Stimulated activated CD8-positive, alpha-beta memory T cell treated with anti-CD3 and anti-CD28 coated beads, Interleukin-15, amount 100 ng/mL, for 24 hours (primary cell): ENCODE measurements at places on chromosomes 2 and 18.

- no peak for DNase-seq
Measured at GRCh38 chr18:74368901-74369705, 53.5 kb downstream of the C18orf63 start.

DNA sequence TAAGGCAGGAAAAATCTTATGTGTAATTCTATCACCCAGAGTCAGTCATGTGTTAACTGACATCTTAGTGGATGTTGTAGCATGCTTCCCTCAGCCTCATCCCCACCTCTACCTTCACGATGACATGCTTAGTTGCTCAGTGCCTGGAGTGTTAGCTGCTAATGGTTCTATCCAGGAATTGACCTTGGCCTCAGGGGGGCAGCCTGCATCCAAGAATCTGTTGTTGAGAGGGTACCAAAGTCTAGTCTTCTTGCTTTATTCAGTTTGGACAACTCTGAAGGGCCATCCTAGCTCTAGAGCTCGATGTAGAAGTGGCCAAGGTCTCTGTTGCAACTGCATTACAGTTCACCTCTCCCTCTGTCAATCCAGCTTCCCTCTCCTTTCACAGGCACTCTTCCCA, 61.2 kb downstream of the ACYP2 start:
- no peak for DNase-seq

- DNase-seq = no peak
Measured at GRCh38 chr2:100976645-100977391, 25.3 kb upstream of the RPL31 start.

DNA sequence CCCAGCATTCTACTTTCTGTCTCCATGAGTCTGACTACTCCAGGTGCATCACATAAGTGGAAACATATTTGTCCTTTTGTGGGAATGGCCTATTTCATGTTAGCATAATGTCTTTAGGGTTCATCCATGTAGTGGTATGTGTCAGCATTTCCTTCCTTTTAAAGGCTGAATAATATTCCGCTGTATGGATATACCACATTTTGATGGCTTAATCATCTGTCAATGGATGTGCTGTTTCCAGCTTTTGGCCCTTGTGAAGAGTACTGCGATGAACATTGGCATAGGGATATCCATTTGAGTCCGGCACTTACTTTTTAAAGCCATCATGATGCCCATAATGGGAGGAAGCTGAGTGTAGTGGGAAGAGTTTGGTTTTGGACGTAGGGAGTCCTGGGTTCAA, 6.4 kb upstream of the ITGB6 start:
- no peak for DNase-seq

DNA sequence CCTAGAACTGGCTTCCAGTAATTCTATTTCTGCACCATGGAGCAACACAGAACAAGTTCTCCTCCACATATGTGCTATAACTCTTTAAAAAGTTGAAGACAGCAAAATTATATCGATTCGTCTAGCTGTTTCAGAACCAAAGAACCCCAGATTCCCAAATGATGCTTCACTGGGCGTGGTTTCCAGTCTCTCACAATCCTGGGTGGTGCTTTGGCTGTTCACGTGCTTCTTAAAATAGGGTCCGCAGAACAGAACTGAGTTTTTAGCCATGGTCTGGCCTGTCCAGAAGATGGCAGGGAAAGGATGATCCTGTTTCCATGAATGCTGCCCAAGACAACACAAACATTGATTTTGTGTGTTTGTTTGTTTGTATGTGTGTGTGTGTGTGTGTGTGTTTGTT, 37.6 kb upstream of the PARD3B start:
- DNase-seq = no peak

DNA sequence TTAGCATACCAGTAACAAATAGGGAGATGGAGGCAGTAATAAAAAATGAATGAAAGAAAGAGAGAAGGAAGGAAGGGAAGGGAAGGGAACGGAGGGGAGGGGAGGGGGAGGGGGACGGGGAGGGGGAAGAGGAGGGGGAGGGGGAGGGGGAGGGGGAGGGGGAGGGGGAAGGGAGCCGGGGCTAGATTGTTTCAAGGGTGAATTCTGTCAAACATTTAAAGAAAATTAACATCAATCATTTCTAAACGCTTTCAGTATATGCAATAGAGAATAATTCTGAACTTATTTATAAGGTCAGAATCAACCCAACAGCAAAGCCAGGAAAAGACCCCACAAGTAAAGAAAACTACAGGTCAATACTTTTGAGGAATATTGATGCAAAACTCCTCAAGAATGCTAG, 858.8 kb upstream of the GYPC start:
- DNase-seq = no peak

- no peak for DNase-seq
Measured at GRCh38 chr2:128513961-128514283, 195.3 kb upstream of the HS6ST1 start.

DNA sequence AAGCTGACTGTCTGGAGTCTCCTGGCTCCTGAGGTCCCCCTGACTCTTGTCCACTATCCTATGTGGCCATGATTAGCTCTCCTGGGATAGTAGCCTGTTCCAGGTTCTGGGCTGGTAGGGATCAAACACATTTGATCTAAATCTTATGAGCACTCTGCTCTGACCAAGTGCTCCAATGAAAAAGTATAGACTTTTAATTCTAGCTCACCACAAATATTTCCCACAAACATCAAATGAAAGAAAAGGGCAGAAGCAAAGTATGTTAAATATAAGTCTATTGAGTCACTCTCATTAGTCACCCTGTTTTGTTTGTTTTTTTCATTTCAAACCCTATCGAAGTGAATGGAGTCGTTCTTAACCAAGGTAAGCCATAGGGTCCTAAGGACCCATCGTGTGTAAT, 39.7 kb upstream of the NEDD4L start:
- no peak for DNase-seq

DNA sequence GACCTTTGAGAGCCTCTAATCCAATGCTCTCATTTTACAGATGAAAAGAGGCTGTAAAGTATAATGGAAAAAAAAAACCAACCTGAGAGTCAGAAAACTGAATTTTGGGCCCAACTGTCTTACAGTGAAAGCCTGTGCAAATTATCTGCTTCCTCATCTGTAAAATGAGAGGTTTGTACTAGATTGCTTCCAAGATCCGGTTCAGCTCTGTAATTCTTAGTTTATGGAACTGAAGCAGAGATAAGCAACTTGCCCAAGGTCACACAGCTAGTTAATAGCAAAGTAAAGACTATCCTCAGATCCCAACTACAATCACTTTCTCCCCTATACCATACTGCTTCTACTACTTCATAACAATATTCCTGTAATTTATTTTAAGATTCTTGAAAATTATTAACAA, 6.3 kb downstream of the TLK1 start:
- DNase-seq = no peak

- DNase-seq = no peak
Measured at GRCh38 chr18:3798032-3798431, 348.1 kb downstream of the TGIF1 start.

DNA sequence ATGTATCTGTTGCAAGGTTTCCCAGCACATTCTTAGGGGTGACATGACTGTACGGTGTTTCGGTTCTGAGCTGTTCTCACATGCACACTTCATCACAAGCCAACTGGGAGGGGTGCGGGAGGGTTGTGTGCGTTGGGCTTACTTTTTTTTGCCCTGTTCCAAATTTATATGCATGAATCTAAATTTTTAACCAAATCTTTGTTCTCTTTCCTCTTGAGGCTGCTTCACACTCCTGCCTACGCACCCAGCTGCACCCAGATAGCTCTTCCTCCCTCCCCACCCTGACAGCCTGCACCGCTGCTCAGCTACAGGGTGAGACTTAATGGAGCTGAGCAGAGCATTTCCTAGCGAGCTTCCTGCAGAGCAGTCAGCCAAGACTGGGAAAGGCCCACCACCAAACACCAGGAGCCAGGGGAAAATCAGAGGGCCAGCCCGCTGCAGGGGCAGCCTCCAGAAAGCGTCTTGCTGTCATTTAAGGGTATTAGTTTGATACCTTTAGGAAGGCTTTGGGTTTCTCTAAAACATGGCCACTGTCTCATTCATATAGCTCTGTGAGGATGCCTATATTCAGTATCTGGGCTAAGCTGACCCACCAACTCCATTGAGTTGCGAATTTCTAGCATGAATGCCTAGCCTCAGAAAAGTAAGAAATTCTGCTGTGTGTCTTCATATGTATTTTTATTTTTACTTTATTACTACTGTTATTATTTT, 84.5 kb downstream of the POU3F3 start:
- no peak for DNase-seq

GRCh38 chr18:32851936-32852335, 79.1 kb upstream of the KLHL14 start:
- DNase-seq = no peak

GRCh38 chr18:68376926-68377325, 338.0 kb downstream of the TMX3 start:
- no peak for DNase-seq

GRCh38 chr2:238287737-238288649, at the start of gene PER2:
PER2 (minus strand) TSS chr2:238288610; CDS start chr2:238277936, 10,674 bp downstream.
- DNase-seq = no peak

DNA sequence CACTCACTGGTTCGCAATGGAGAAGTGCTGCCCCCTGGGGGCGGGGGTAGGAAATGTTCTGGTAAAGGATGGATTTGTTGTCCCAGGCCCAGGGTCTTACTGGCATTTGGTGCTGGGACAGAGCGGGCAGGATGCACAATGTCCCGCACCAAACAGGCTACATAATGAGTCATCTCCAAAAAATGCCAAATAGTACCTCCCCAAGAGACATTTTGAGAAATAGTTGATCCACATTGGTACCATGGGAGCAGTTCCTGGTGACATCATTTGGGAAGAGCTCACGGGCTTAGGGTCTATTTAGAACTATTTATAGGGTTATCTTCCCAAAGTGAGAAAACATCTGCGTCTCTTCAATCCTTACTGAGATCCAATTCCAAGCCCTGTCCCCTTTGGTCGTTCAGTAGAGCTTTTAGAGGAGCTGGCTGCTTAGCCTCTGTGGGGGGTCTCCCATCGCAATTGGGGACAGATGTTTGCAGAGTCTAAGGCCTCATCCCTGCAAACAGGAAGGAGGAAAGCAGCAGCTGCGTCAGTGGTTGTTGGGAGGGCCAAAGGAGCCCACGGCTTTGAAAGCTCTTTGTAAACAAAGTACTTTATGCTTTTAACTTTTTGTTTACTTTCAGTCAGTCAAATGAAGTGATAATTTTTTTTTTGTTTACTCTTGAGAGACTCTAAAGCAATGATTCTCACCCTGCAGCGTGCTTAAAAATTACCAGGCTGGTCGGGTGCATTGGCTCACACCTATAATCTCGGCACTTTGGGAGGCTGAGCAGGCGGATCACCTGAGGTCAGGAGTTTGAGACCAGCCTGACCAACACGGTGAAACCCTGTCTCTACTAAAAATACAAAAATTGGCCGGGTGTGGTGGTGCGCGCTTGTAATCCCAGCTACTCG, 49.3 kb downstream of the GREB1 start:
- DNase-seq = peak; percentile 40

DNA sequence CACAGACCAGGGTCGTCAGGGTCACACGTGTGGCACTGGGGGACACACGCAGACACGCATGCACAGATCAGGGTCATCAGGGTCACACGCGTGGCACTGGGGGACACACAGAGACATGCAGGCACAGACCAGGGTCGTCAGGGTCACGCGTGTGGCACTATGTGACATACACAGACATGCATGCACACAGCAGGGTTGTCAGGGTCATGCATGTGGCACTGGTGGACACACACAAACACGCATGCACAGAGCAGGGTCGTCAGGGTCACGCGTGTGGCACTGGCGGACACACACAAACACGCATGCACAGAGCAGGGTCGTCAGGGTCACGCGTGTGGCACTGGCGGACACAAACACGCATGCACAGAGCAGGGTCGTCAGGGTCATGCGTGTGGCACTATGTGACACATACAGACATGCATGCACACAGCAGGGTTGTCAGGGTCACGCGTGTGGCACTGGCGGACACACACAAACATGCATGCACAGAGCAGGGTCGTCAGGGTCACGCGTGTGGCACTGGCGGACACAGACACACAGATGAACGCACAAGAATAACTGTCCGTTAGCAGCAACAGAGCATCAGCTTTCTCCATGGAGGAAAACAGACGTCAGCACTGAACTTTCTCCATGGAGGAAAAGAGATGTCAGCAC, 34.9 kb downstream of the HDAC4 start:
- DNase-seq = no peak

GRCh38 chr2:113225263-113226259, 51.8 kb downstream of the PSD4 start:
- DNase-seq = no peak

GRCh38 chr2:112642966-112643365, 2.8 kb upstream of the SLC20A1 start:
- no peak for DNase-seq

GRCh38 chr2:62208074-62208757, 12.3 kb downstream of the B3GNT2 start:
- DNase-seq = no peak

DNA sequence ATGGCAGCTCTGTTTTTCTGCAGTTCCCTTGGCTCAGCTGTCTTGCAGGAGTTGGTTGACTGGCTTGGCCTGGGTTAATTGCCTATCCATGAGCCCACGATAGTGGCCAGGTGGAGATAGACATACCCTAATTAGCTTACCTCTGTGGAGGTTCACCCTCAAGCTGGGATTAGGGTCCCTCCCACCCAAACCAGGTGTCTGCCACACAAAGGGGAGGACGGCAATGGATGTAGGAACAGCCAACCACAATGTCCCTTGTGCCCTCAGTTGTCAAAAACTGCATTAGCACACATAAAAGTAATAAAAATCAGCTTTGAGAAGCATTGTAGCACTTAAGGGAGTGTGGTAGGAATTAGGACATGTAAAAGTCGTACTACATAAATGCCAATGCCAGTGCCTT, 4.2 kb downstream of the CYP27A1 start:
- DNase-seq = no peak

GRCh38 chr2:108907822-108908712, 81.0 kb downstream of the EDAR start:
- DNase-seq = no peak

- DNase-seq = no peak
Measured at GRCh38 chr2:5889519-5889918, 197.3 kb downstream of the SOX11 start.

GRCh38 chr18:2850816-2851215, 4.0 kb downstream of the EMILIN2 start:
- no peak for DNase-seq

DNA sequence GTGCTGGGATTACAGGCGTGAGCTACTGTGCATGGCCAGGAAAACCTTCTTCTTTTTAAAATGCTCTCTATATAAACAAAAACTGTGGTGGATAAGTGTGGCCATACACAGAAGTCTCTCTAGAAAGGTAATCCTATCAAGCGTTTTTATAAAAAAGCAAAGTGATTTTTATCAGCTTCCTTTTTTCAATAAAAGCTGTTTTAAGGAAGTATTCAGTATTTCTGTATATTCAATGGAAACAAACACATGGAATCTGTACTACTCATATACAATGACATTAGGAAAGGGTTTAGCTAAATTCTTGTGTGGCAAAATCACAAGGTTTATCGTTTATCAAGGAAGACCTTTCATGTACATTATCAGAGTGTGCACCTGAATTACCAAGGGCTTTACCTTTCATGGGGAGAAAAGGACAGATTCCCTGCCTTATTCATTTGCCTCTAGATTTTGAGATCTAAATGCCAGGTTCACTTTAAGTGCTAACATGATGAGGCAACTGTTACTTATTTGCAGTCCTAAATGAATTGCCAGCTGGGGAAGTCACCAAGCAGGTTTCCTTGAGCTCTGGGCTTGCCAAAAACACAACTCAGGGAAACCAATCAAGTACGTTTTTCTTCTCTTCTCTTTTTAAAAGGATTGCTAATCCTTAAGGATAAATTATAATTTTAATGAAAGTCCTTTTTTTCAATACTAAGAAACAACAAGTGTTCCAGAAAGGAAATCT, 70.8 kb downstream of the RTN4 start:
- DNase-seq = no peak

GRCh38 chr18:41719808-41720207, 235.2 kb upstream of the PIK3C3 start:
- no peak for DNase-seq
